PC-3 (cell line): ENCODE measurements at places on chromosomes 7 and 10. TPM values are rescaled to one million over a fixed set of nuclear protein-coding genes. Genes with fewer than 3 reads are reported as not detected.

GRCh38 chr10:90051053-90051452 is 349.7 kb downstream of the KIF20B start:
- no peak for DNase-seq

- no peak for DNase-seq
Observed at GRCh38 chr10:122120008-122120744, 131.2 kb downstream of the TACC2 start.

DNA sequence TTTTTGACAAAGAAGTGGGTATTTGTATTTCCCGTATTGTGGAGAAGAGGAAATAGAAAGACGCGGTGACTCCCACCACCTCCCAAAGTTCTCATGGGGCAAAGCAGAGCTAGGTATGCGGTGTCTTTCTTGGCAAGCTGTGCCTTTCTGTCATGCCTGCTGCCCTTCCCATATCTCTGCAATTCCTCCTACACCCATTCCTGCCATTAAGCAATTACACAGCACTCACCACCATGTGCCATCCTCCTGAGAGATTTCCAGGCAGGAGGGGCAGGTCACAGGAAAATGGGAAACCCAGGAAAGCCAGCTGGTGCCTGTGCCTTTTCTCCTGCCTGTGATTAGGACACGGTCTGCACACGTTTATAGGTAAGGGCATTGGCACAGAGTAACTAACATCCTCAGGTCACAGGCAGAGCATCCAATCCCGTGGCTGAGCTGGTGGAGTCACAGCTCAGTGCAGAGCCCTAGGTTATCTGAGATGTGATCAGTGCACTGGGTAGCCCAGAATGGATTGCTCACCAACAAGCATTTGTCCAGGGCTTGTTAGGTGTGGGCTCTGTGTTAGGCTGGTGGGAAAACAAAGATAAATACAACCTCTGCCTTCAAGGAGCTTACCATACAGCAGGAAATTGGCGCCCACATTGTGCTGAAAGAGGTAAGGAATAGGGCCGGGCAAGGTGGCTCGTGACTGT is 9.4 kb upstream of the CRTAC1 start:
- no peak for DNase-seq

- DNase-seq, result no peak
Observed at GRCh38 chr7:24508316-24508715, 64.9 kb upstream of the PALS2 start.

WNT8B gene
- 0.29 TPM in 1 of 2 replicates, not detected in the other for total RNA-seq
